ENCODE measurements at places on chromosomes 1 and 21.

GRCh38 chr1:196393742-196394141 lies 214.5 kb downstream of the KCNT2 start:
- no peak for DNase-seq

GRCh38 chr1:212762234-212762633 lies 29.3 kb downstream of the NSL1 start:
- DNase-seq: no peak

DNA sequence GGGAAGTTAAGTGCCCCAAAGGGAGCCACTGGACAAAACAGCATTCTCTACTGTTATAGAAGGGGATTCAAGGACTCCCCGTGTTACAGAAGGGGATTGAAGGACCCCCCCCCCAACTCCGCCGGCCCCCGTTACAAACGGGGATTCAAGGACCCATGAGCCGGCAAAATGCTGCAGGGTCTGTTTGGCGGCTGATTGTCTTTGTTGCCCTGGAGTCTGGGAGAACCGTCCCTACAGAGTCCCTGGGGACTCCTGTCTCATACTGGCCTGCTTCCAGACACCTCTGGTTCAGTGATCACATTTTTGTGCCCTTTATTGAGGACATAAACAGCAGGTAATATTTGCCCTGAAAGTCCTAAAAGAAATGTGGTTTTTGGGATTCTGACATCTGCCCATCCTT lies 96.4 kb downstream of the SYF2 start:
- DNase-seq: no peak

DNA sequence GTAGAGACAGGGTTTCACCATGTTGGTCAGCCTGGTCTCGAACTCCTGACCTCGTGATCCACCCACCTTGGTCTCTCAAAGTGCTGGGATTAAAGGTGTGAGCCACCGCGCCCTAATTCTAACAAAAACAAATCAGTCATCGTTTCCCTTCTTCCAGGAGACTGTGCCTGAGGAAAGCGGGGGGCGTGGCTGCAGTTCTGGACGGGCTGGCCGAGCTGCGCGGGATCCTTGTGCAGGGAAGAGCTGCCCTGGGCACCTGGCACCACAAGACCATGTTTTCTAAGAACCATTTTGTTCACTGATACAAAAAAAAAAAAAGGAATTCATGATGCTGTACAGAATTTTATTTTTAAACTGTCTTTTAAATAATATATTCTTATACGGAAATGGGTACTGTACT lies 104.2 kb downstream of the WDR4 start:
- DNase-seq: no peak

GRCh38 chr1:198841477-198841876 lies 202.6 kb downstream of the PTPRC start:
- no peak for DNase-seq

- DNase-seq: no peak
Measured at GRCh38 chr1:178232949-178233348, 139.0 kb downstream of the RASAL2 start.

All from inflammatory macrophage treated with lipopolysaccharide for 1 hour (primary cell).